ENCODE measurements at places on chromosomes 12 and 14.
A peak's percentile ranks its signal among the peaks of the same experiment; 100 is the strongest.

GRCh38 chr14:100076133-100076532 is 10.9 kb downstream of the EVL start:
- H3K27me3 ChIP-seq: no peaks in the 10 kb centered on the region
- no peak overlapping the region for H3K4me3 ChIP-seq
- DNase-seq: peak; percentile 17
- peaks cover 7% of the 10 kb centered on the region for H3K4me1 ChIP-seq
- H3K36me3 ChIP-seq: no peaks in the 10 kb centered on the region
- no peak overlapping the region for H3K27ac ChIP-seq

- no peaks in the 10 kb centered on the region for H3K4me1 ChIP-seq
- H3K27me3 ChIP-seq: no peaks in the 10 kb centered on the region
- no peak overlapping the region for H3K4me3 ChIP-seq
These were observed 222.0 kb upstream of the LRIG3 start for GRCh38 chr12:59142183-59142790.

GRCh38 chr12:57372233-57372632 is 58.6 kb downstream of the R3HDM2 start:
- H3K36me3 ChIP-seq: no peaks in the 10 kb centered on the region
- no peak for DNase-seq
- H3K27ac ChIP-seq: no peak overlapping the region
- H3K27me3 ChIP-seq: no peaks in the 10 kb centered on the region
- H3K4me1 ChIP-seq: no peaks in the 10 kb centered on the region
- H3K4me3 ChIP-seq: no peak overlapping the region

DNA sequence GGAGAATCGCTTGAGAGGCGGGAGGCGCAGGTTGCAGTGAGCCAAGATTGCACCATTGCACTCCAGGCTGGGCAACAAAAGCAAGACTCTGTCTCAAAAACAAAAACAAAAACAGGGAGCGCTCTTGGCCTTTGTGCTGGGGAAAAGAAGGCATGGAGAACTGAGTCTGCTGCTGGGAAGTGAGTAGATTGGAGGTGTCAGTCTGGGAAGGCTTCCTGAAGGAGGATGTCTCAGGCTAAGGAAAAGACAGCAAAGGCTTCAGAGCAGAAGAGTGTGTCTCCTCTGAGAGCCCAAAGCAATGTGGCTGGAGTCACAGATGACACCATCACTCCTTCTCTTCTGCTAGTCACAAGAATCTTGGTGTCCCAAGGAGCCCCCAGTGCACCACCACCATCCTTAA is 21.0 kb upstream of the KRT18 start:
- H3K4me1 ChIP-seq: peaks cover 7% of the 10 kb centered on the region
- DNase-seq: no peak
- no peaks in the 10 kb centered on the region for H3K27me3 ChIP-seq
- H3K4me3 ChIP-seq: no peak overlapping the region

GRCh38 chr14:31253746-31254471 is 46.3 kb upstream of the HECTD1 start:
- H3K27ac ChIP-seq: no peak overlapping the region
- DNase-seq: no peak
- no peaks in the 10 kb centered on the region for H3K27me3 ChIP-seq

DNA sequence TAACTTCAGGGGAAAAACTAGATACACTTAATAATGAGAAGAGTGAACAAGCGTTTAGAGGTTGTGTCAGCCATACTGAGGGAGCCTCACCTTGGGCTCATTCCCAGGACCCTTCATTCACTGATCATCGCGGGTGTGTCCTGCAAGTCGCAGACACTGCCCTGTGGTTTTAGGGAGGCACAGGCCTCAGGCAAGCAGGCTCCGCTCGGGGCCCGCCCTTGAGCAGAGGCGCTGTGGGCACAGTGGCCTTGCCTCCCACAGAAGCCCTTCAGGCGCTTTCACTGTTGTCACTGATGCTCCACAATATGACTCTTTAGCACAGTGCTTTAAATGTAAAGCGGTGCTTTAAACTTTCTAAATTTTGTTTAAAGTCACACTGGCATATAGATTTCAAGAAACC is 67.4 kb downstream of the DDX51 start:
- H3K36me3 ChIP-seq: peaks cover 37% of the 10 kb centered on the region
- DNase-seq: no peak
- H3K4me3 ChIP-seq: no peak overlapping the region
- no peaks in the 10 kb centered on the region for H3K27me3 ChIP-seq
- no peaks in the 10 kb centered on the region for H3K4me1 ChIP-seq
- H3K27ac ChIP-seq: no peak overlapping the region
